Tibial artery (tissue), 4 donors: ENCODE measurements at places on chromosomes 12 and 14.
A peak's percentile ranks its signal among the peaks of the same experiment; 100 is the strongest.

DNA sequence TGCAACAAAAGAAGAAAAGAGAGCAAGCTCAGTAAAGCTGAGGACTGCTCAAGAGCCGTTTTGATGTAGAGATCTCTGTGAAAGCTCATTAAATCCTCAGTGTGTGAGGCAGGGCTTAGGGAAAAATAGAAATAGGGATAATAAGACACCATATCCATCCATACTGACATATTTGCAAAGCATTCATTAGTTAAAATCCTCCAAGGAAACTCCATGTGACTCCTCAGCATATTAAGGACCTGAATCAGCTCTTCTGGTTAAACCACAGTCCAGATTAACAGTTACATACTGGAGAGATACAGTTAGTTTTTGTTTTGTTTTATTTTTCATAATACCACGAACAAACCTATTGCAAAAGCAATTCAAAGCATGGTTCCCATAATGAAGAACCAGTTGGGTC lies 288.2 kb downstream of the PAWR start:
- DNase-seq, result no peak

DNA sequence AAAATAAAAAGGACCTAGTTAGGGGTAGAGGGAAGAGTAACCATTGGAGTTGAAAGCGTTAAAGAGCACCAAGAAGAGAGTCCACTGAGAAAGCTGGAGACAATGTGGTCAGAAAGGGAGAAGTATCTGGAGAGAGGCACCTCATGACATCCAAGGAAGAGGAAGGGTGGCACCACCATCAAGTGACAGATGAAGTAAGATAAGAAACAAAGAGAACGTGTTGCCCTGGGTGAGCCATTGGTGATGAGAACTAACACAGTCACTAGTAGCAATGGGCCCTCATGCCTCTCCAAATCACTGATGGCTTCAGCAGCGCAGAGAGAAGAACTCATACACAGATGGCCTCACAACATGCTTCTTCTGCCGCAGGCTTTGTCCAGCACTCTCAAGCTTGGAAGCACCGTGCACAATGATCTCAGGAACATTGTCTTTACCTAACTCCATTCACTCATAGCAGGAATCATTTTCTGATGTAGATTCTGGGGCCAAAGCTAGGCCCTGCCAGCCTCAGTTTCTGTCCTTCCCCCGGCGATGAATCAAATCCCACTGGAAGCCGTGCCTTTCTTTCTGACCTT lies 252.9 kb downstream of the DPF3 start:
- no peak for DNase-seq

DNA sequence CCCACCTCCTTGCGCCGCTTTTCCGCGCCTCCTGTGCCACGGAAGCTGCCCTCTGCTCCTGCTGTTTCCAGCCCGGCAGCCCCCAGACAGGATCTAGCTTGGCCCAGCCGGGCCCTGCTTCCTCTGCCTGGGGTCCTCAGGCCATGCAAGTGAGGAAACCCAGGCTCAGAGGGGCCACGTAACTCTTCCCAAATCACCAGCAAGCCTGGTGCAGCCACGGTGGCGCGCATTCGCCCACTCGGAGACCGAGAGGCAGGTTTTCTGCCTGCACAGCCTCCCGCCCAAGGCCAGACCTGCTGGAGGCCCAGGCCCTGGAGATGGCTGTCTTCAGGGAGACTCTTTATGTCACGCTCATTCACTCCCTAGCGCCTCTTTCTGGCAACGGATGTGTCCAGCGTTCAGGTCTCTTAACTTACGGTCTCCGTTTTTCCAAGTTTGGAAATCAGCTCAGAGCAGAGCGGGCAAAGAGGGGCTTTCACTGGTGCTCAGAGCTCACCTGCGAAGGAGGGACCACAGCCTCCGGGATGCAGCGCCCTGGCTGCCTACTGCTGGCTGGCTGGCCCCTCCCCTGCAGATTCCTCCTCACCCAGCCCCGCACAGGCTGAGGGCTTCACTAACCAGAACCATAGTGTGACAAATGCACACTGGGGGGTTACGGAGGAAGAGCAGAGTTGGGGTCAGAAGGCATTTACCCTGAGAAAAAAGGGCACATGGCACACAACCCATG lies 20.6 kb upstream of the CEP170B start:
- DNase-seq, result peak; percentile 46

GRCh38 chr14:30195941-30196340 lies 268.3 kb upstream of the PRKD1 start:
- no peak for DNase-seq

GRCh38 chr14:100834082-100834793 lies 8.3 kb downstream of the MEG3 start:
- no peak for DNase-seq

DNA sequence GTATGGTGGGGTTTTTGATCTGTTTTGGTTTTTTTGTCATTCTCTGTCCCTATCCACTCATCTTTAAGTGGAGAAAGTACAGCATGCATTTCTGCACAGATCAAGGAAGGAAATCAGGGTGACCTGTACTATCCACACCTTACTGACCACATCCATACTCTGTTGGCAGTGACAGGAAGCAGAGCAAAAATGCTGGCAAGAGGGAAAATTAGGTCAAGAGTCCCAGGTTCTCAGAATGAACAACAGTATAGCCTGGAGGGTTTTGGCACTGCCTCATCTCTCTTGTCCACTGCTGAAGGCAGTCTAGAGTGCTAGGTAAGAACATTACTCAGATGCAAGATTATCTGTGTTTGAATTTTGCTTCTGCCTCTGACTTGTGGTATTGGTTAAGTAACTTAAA lies 70.7 kb downstream of the TAOK3 start:
- DNase-seq, result no peak

DNA sequence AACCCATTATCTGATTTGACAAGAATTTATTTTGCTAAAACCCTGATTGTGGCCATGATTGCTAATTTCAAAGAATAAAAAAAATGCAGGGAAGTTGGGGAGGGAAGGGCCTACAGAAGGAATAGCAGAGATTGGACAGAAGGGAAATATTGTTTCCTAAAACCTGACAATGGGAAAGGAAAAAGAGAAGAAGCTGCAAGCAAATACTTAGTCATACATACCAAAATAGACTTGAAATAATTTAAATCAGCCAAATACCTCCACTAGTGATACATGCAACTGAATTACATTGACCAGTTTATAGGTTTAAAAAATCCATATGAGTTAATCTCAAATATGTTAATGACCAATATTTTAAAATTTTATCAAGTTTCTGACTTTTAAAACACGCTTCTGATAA lies 75.1 kb downstream of the PELI2 start:
- no peak for DNase-seq

DNA sequence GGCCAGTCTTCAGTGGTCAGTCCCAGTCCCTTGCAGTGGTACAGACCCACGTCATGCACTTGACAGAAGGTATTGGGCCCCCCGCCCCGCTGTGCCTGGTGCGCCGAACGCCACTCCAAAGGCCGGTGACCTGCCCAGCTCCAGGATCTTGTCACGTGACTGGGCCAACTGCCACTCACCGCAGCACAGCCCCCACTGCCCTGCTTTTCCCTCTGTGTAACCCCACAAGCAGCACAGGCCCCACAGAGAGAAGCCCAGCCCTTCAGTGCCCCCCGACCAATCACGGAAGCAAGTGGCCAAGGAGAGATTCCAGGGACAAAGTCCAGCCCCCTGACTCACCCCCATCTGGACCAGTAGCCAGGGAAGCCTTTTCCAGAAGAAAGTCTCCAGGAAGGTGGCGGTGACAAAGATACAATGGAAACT lies 498 bp downstream of the GPR132 start:
- no peak for DNase-seq

- DNase-seq, result no peak
These were observed 12.8 kb downstream of the CLSTN3 start for GRCh38 chr12:7142809-7143465.

GRCh38 chr12:52613384-52614030 lies 4.9 kb downstream of the KRT73 start:
- DNase-seq, result no peak

- DNase-seq, result no peak
These were observed 161.5 kb upstream of the VASH1 start for GRCh38 chr14:76599559-76600287.

DNA sequence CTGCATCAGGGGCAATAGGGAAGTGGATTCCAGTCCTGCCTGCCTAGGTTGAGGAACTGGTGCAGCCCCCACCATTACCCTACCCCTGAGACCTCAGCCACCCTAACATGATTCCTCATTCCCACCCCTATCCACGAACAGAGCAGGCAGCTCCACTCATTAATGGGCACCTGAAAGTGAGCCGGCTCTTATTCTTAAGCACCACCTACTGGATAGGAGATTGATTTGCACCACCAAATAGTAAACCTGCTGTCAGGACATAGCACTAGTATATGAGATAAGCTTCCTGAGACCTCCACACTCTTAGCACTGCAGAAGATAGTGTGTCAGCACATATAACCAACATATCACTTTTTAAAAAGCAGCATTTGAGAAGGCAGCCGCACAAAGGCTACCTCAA lies 573.2 kb downstream of the SOX5 start:
- no peak for DNase-seq

GRCh38 chr12:42277396-42278127 lies 39.5 kb upstream of the YAF2 start:
- no peak for DNase-seq

- DNase-seq, result no peak
These were observed 4.8 kb downstream of the FAM222A start for GRCh38 chr12:109718390-109718789.

GRCh38 chr14:100425429-100425827 lies 102.3 kb downstream of the SLC25A47 start:
- no peak for DNase-seq

GRCh38 chr12:56922031-56922430 lies 12.2 kb downstream of the SDR9C7 start:
- DNase-seq, result no peak

DNA sequence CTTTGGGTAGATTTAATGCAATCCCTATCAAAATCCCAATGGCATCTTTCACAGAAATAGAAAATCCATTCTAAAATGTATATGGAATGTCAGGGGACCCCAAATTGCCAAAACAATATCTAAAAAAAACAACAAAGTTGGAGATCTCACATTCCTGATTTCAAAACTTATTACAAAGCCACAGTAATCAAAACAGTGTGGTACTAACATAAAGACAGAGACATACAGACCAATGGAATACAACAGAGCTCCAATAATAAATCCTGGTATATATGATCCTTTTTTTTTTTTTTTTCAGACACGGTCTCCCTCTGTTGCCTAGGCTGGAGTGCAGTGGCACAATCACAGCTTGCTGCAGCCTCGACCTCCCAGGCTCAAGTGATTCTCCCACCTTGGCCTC lies 4.7 kb downstream of the TMBIM4 start:
- no peak for DNase-seq

DNA sequence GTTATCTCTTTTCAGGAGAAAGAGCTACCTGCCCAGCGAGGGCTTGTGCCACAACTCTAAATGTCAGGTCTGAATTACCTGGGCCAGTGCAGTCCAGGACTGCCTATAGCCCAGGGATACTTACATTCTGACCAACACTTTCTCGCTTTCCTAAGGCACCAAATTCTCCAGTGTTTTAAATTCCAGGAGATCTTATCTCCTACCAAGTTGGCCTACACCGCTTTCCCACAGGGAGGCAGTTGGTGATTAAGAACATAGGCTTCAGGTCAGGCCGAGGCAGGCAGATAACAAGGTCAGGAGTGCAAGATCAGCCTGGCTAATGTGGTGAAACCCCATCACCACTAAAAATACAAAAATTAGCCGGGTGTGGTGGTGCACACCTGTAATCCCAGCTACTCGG lies 41.1 kb downstream of the RPS29 start:
- no peak for DNase-seq

DNA sequence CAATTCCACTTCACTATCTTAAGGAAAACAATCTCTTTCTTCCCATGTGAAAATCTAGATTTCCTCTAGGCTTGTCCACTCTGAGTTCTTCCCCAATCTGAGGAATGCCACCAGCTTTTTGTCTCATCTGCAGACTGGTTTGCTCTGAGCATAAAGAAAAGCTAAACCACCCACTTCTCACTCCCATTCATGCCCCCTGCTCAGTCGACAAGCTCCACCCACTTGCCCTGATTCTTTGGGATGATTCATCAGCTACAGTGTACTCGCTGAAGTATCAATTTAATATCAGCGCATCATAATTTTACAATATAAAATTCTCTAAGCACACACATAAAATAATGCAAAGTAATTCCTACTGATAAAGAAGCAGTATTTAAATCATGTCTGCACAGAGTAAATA lies 209.1 kb downstream of the GRIN2B start:
- DNase-seq, result no peak

- DNase-seq, result no peak
These were observed 2.8 kb upstream of the NGB start for GRCh38 chr14:77273796-77274195.

GRCh38 chr14:55780156-55780946 lies 200.3 kb downstream of the KTN1 start:
- DNase-seq, result peak; percentile 80

DNA sequence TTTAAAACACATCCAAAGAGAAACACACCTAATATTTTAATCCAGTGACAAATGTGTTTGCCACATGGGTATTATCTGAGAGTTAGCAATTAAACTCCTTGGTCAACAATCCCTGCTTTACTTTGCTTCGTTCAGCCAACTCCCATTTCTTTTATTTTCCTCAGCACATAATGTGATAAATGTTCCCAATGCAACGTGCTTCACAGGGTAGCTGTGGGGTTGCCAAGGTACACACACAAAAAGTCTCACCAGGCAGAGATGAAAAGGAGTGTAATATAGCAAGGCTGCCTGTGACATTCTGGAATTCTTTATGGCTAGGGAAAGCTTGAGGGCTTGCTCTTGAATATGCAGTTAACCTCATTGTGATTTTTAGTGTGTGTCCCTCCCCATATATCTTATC lies 208.0 kb upstream of the DIO2 start:
- DNase-seq, result no peak

GRCh38 chr12:10238526-10238925 lies 25.8 kb downstream of the GABARAPL1 start:
- no peak for DNase-seq

- DNase-seq, result peak; percentile 70
These were observed 37.5 kb downstream of the EMP1 start for GRCh38 chr12:13233830-13234641.

DNA sequence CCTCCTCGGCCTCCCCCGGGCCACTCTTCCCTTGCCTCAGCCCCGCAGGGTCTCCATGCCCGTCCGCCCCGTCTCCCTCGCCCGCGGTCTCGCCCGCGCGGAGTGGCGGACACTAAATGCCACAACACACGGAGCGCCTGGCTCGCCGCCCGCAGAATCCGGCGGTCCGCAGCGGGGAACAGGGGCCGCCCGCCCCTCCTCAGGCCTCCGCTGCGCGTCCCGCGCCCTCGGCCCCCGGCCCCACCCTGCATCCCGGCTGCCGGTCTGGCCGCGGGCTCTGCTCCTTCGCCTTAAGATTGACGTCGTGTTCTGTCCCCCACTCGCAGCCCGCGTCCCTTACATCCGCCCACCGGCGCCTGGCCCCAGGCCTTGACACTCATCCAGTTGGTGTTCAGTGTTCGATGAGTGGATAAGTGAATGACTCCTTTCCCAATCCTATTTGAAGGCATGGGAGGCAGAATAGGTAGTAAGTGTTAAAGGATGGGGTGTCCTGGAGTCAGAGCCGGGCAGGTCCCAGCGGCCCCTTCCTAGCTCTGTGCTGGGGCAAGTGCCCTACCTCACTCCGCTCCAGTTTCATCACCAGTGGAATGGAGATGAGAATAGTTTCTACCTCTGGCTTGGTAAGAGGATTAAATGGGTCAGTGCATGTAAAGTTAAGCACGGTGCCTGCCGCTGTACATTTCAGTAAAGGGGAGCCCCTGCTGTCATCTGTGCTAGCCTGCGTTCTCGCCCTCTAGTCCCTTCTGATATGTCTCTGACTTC lies 622 bp downstream of the TECPR2 start:
- DNase-seq, result peak; percentile 45
